ENCODE measurements at places on chromosomes 3 and 15. TPM values are rescaled to one million over a fixed set of nuclear protein-coding genes. Genes with fewer than 3 reads are reported as not detected.

DNA sequence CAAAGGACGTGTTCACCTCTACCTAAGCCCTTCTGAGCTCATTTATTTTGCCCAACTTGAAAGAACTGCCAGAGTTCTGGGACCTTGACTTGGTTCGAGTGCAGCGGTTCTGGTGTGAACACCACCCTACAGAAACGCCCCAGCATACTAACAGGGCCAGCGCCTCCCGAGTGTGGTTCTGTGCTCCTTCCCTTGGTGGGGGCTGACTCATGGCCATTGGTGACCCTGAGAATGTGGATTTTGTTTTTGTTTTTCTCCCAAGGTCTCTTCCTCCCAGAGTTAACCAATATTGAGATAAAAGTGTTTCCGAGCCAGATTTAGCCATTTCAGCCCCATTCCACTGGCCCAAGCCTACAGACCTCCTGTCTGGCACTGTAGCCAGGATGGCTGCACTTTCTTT is 27.9 kb downstream of the SEMA7A start:
- DNase-seq: no peak

DNA sequence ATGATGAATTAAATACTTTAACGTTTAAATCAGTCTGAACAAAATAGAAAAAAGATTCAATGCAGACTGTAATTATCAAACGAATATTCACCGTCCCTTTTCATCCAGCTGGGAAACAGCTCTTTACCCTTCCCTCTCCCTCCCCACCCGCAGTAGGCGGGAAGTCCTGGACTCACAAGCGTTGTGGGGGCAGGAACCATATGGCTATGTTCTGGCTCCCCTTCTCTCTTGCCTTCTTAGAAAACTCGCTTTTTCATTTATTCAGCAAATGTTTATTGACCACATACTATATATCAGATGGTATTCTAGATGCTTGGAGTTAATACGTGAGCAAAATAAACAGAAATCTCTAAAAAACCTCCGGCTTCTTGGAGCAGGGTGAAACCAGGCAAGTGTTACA is 715 bp upstream of the SCAPER start:
- no peak for DNase-seq

MAP2K1 gene
- 22.5 TPM for total RNA-seq

VWA5B2 gene
- not detected for total RNA-seq

GRCh38 chr3:14826069-14826468 is 7.3 kb downstream of the FGD5 start:
- no peak for DNase-seq

GRCh38 chr3:58062472-58062871 is 54.2 kb downstream of the FLNB start:
- no peak for DNase-seq

DNA sequence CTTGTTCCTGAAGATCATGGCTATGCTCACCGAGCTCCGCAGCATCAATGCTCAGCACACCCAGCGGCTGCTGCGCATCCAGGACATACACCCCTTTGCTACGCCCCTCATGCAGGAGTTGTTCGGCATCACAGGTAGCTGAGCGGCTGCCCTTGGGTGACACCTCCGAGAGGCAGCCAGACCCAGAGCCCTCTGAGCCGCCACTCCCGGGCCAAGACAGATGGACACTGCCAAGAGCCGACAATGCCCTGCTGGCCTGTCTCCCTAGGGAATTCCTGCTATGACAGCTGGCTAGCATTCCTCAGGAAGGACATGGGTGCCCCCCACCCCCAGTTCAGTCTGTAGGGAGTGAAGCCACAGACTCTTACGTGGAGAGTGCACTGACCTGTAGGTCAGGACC is 35.2 kb downstream of the NR1I2 start:
- DNase-seq: no peak

DNA sequence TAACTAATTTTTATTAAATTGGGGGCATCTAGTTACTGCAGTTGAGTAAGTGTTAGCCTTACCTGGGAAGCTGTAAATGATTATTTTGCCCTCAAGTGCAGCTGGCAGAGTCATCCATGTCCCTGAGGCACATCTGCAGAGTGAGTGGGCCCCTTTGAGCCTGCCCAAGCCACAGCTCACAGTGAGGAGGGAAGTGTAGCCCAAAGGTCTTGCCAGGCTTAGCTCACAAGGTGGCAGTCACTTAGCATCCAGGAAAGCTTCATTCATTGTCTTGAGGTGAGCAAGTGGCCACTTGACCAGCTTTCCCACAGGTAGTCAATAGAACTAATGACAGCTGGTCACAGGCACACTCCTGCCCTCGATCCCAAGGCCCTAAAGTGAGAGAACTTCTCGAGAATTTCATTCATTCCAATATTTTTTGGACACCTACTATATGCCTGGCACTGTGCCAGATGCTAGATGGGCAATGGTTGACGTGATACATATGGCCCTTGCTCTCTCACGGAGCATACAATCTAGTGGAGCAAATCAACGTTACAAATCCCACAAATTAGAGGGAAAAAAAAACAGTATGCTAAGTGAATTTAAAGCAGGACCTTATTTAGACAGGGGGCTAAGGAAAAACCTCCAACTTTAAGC is 163.3 kb upstream of the IL12A start:
- DNase-seq: no peak

SOX14 gene
- total RNA-seq: not detected

KNL1 gene
- total RNA-seq: 0.83 TPM

DNA sequence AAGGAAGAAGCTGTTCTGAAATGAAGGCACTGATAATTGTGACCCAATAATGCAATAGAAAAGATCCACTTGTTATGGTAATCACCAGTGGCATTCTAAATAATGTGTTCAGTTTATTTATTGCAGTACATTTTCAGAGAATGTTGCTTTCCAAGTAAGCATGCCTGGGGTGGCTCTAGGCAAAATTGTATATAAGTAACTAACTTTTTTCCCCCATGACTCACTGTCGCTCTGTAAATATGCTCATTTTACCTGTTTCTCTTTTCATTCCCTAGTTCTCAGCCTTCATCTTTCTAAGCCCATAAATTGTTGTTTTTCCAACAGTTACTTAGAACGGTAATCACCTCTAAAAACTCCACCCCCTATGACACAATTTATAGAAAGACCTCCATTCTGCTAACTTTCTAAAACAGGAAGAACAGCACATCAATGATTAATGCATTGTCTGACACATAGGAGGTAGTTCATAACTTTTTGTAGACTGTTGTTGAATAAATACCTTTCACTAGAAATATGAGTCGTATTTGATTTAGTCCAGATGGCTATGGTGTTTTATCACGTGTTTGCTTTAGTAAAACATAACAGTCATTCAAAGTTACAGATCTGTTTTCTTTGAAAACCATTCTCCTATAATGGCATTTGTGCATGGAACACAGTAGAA is 143.1 kb downstream of the LSAMP start:
- no peak for DNase-seq

DNA sequence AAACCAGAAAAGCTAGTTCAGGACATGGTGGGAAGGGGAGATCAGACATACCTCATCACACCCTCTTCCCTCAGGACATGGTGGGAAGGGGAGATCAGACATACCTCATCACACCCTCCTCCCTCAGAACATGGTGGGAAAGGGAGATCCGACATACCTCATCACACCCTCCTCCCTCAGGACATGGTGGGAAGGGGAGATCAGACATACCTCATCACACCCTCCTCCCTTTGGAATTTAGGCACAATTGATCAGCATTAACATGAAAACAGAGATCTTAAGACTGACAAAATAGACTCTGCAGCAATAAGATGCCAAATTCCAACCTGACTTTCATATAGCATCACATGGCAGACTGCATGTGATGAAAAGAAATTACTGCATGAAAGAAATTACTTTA is 412.7 kb upstream of the ZNF717 start:
- no peak for DNase-seq

CYP1A1 gene
- total RNA-seq: 0.36 TPM

DNA sequence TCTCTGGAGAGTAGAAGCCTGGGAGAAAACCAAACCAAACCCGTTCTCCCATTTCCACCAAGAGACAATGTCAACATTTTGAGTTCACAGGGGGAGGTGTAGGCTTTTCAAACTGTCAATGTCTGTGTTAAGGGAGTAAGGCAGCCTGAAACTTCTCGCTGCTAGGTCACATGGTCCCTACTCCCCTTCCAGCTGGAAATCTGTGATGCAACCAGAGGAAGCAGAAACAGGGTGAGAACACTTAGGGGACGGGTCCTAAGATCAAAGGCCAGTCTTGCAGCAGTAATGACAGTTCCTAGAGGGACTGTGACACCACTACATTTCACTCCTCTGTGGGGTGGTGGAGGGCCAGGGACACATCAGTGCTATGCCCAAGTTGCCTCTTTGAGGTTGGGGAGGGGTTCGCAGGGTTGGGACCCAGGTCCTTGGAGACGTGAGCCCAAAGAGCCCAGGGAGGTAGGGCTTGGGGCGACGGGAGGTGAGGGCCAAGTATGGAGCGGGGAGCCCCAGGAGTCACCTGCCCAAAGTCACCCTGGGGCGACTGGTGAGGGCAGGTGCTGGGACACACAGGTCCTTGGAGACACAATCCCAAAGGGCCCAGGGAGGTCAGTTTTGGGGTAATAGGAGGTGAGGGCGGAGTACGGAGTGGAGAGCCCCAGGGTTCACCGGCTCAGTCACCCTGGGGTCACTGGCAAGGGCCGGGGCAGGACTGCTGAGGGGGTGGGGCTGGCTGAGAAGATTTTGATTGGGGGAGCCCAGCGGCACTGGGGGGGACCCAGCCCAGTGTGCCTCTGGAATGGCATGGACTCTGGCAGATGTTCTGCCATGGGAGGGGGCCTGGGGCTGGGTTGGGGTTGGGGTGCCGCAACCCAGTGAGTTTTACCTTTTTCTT is 582 bp downstream of the GOLGA6L2 start:
- no peak for DNase-seq

GRCh38 chr3:115657168-115657567 is 33.9 kb downstream of the GAP43 start:
- DNase-seq: no peak

DNA sequence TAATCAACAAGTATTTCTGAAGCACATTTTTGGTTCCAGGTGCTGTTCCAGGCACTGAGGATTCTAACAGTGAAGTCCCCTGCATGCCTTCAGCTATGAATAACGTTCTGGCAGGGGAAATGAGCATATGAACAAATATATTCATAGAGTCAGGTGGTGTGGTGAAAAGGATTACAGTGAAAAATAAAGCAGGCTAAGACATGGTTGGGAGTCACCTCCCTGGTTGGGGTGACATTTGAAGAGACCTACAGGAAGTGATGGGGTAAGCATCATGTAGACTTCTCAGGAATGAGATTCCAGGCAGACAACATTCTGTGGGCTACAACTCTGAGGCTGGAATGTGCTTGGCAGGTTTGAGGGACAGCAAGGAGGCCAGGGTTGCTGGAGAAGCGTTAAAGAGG is 15.0 kb downstream of the FRMD4B start:
- DNase-seq: no peak

SYNPR gene
- total RNA-seq: 0.36 TPM

CHRD gene
- 5.7 TPM for total RNA-seq

- DNase-seq: no peak
Observed at GRCh38 chr3:133591271-133591742, 17.8 kb downstream of the CDV3 start.

DNA sequence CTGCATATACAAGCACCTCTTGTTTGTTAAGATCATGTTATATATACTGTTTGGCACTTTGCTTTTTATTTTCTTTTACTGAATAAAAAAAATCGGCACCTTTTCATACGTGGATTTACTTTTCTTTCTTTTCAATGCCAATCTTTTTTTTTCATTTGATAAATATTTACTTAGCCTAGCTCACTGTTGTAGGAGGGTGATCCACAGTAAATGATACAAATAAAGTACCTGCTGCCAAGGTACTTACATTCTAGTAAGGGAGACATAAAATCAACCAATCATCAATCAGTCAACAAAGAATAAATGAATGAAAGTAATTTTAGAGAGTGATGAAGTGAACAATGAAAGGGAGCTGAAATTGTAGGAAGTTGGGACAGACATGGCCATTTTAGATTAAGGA is 18.3 kb downstream of the GNB5 start:
- DNase-seq: no peak

GRCh38 chr3:152416808-152417580 is 148.3 kb downstream of the MBNL1 start:
- no peak for DNase-seq

DNA sequence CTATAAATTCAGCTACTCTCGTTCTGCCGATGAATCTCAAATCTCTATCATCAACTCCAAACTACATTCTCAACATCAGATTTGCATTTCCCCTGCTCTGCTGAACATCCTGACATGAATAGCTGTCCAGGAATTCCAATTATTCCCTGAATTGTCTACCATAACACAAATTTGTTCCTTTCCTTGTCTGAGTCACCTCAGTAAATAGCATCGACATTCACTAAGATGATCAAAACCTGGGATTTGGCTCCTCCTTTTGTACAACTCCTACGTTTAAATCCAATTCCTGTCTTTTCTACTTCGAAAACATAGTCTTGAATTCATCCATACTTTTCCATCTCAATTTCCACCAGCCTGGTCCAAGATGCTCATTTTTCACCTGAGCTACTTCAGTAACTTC is 107.0 kb downstream of the GREM1 start:
- DNase-seq: no peak

DNA sequence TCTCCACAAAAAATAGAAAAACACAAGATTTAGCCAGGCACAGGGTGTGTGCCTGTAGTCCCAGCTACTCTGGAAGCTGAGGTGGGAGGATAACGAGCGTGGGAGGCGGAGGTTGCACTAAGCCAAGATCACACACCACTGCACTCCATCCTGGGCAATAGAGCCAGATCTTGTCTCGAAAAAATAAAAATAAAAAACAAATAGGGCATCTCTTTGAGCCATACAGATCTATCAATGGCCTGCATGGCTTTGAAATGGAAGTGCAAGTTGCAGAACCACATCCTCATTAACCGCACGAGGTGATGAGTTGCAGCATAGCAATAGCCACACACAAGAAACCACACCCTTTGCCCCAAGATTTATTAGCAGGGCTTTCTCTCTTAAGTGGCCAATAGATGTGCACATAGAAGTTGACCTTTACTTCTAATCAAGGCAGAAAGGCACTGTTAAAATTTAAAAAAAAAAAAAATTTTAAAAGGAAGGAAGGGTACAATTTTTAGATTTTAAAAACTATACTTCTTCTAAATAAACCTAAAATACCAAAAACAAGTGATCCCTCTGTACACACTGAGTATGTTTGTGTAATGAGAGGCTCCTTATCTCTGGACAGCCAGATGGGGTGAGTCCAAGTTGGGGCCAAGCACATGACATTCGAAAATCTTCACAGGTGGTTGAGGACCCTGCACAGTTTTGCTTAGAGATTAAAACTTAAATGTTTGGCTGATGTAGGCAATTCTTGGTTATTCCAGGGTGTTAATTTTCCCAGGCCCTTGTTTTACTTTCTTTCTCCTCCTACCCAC is 53.4 kb downstream of the FILIP1L start:
- no peak for DNase-seq

GRCh38 chr3:134656211-134656800 is 5.5 kb upstream of the KY start:
- no peak for DNase-seq

- no peak for DNase-seq
Observed at GRCh38 chr3:67995206-67995605, 340.8 kb upstream of the SUCLG2 start.

CNTN4 gene
- total RNA-seq: 10.0 TPM
